ENCODE measurements at places on chromosomes 1 and 21.
A peak's percentile ranks its signal among the peaks of the same experiment; 100 is the strongest.

DNA sequence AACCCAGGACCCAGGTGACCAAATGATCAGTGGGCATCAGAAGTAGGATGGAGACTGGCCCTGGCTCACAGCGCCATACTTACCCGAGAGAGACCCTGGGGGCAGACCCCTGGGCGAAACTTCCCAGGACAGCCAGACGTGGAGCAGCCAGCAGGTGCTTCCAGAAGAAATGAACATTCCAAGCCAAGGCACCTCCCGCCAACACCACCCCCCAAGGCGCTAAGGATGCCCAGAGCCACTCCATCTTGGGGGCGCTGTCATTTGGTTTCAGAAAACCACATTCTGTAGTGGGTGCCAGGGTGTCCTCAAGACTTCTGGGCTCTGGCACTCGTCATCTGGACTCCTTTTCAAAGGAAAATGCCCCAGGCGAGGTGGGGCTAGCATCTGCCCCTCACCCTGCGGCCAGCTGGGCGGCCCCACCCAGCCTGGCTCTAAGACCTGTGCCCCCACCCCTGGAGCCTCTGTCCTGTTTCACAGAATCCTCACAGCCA is 98.8 kb downstream of the RIPK4 start:
- no peak for DNase-seq

DNA sequence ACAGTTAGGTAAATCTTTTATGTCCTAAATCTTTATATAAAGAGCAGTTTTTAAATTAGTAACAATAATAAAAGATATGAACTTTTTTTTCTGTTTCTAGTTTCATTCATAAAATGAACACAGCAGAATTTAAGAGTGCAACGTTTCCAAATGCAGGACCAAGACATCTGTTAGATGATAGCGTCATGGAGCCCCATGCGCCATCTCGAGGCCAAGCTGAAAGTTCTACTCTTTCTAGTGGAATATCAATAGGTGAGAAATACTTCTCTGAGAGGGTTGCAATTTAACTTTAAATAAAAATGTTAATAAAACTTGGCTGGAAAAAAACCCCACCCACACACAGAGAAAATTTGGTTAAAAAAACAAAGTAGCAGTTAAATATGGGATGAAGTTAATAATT is 15.0 kb upstream of the ANGPTL1 start:
- DNase-seq, result no peak

GRCh38 chr1:87588495-87588894 is 259.8 kb downstream of the LMO4 start:
- peak; percentile 7 for DNase-seq

- no peak for DNase-seq
Measured at GRCh38 chr21:38839328-38840286, 33.9 kb downstream of the ETS2 start.

- no peak for DNase-seq
Measured at GRCh38 chr1:168907053-168907452, 178.0 kb upstream of the DPT start.

DNA sequence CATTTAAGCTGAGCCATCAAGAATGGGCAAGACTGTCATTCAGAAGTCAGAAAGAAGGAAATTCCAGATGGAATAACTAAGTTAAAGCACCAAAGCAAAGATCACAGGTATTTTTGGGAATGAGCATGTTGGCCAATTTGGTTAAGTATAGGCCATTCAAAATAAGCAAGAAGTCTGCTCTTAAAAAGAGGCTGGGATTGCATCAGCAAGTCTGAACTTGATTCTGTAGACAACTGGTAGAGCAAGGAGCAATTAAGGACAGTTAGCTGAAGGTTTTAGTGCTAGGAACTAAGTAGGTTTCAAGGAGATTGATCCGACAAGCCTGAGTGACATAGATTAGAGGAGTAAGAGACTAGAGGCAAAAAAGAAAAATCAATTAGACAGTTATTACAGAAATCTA is 8.4 kb downstream of the ANKRD45 start:
- DNase-seq, result no peak

GRCh38 chr1:165119086-165119485 is 237.4 kb downstream of the LMX1A start:
- DNase-seq, result no peak

- no peak for DNase-seq
Measured at GRCh38 chr21:28548291-28548690, 444.4 kb downstream of the LTN1 start.

DNA sequence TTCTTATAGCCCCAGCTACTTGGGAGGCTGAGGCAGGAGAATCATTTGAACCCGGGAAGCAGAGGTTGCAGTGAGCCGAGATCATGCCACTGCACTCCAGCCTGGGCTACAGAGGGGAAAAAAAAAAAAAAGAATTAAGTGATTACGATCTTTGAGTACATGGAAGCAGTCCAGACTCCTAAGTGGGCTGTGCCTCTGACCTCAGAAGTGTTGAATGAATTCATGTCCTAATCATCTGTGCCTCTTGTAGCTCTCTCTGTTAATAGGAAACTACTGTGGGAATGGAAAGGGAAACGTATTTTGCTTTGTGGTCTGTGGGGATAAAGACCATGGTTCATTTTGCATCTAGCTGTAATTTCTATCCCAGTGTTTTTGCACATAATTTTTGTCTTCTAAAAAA is 8.4 kb upstream of the IVNS1ABP start:
- DNase-seq, result no peak

DNA sequence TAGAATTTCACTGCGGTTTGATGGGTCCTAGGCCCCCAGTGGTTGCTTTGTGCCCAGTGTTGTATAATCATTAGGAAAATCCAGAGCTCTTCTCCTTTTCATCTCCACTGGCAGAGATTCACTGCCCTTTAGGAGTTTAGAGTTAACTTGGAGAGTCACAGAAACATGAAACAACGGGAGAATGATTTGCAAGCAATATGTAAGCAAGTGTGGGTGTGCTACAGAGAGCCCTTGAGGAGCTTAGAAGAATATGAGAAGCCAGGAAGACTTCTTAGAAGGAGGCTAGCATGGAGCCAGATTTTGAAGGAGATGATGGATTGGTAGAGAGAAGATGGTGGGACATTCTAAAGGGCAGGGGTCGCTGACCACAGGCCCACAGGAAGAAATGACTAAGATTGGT is 327.3 kb downstream of the ZNF326 start:
- DNase-seq, result no peak

- no peak for DNase-seq
Measured at GRCh38 chr1:168976267-168976666, 130.2 kb upstream of the ATP1B1 start.

DNA sequence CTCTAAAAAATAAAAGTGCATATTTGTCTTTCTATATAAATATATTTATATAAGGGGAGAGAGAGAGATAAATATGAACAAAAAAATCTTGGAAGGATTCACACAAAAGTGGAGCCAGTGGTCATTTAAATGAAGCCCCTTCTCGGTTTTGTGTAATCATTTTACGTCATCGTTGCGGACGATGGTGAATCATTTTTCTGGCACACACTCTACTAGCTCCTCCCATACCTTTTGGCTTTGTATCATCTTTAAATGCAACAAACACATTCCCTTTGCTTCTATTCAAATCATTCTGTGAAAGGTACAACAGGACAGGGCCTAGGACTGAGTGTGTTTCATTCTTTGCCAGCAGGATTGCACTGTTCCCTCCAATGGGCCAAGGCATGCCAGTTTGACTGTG is 186.8 kb downstream of the TGFB2 start:
- no peak for DNase-seq

GRCh38 chr21:29157080-29157479 is 26.6 kb downstream of the MAP3K7CL start:
- DNase-seq, result no peak

DNA sequence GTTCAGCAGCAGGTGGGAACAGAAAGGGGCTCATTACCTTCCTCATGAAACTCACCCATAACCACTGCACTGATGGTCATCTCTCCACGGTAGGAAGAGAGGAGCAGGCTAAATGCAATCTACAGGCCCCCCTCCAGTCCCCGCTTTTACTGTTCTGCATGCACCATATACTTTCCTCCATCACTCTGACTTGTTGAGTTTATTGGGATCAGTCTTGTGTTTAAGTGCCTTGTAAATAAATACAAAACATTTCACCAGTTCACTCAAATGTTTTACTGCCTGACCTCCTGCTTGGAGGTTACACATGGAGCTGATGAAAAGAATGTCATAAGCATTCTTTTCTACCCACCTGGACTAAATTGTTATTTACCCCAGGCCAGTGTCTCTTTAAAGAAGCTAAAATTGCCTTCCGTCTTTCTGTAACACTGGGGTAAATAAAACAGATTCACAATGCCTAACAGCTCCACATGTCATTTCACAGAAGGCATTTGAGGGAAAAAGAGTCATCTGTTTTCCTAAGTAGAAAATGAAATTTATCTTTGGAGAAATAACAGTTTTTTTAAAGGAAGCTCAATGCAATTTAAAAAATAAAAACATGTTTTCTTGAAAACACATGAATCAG is 30.7 kb downstream of the PTPN14 start:
- no peak for DNase-seq

DNA sequence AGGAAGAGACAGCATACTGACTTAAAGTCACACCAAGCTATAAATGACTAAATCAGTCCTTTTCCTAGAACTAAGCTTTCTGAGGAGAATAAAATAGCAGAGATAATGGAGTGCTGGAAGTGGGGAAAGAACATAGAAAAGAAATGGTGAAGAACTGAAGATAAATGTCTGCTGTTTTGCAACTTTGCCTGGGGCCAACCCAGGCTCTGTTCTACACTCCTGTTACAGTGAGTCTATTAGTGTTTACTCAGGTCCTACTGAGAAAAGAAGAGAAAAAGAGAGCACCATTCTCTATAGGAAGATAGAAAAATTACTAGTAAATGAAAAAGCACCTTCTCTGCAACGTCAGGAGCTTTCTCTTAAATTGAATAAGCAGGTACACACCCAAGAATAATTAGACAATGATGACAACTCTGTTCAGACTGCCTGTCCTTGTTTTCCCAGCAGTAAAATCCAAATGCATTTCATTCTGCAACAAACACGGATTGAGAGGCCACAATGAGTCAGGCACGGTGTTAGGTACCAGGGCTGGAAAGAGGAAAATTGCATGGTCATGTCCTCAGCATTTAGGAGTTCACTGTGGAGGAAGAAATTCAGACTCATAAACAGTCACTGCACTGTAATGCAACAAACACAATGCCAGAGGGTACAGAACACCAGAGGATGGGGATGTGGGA is 139.4 kb upstream of the CAMK1G start:
- no peak for DNase-seq

- no peak for DNase-seq
Measured at GRCh38 chr1:184840596-184840995, 85.9 kb upstream of the EDEM3 start.

- DNase-seq, result no peak
Measured at GRCh38 chr21:29350246-29350779, 51.6 kb downstream of the BACH1 start.

- DNase-seq, result no peak
Measured at GRCh38 chr1:181604482-181605249, 121.3 kb downstream of the CACNA1E start.

DNA sequence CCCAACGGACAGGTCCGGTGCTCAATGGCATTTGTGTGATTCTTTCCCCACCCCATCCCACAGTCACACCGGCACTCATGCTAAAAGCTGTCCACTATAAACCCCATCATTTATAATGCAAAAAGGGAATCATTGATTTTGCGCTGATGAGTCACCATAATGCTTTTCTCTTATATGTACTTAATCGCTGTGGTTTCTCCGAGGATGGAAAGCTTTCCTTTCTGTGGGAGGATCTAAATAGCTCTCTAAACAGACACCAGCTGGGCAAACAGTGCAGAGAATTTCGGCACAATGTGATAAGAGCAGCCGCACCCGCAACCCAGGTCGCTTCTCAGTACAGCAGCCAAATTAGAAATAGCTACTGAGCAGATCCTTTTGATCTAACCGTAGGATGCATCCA is 85.6 kb downstream of the SETD4 start:
- DNase-seq, result no peak

DNA sequence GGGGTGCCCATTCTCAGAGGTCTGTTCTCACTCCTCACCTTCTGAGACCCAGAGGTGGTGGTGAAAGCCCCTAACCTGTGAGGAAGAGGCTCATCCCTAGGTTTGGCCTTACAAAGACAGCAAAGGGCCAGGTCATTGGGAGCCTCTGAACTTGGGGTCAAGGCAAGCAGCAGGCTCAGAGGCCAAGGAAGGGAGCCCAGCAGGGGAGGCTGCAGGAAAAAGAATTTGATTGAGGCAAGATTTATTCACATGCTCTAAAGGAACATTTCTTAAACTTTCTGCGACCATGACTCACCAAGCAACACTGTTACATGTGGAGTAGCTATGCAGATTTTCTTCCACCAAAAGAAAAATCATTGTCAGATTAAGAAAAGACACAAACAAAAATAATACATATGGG is 132.5 kb upstream of the SYT6 start:
- no peak for DNase-seq

- no peak for DNase-seq
Measured at GRCh38 chr1:167168424-167168823, 52.3 kb upstream of the POU2F1 start.

DNA sequence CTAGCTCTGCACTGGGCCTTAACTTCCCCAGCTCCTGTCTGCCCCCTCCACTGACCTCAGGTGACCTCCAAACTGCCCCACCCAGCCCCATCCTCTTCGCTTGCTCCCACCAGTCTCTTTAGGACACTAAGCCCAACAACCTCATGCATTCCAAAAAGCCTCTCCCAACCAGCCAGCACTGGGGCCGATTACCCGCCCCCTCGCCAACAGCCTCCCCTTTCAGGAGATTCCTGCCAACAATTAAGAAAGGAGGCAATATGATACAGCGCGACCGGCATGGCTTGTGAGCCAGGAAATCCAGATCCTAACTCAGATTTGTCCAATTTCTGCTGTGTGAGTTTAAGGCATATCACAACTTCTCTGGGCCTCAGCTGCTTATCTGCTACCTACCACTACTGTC is 14.7 kb downstream of the KANK4 start:
- no peak for DNase-seq

DNA sequence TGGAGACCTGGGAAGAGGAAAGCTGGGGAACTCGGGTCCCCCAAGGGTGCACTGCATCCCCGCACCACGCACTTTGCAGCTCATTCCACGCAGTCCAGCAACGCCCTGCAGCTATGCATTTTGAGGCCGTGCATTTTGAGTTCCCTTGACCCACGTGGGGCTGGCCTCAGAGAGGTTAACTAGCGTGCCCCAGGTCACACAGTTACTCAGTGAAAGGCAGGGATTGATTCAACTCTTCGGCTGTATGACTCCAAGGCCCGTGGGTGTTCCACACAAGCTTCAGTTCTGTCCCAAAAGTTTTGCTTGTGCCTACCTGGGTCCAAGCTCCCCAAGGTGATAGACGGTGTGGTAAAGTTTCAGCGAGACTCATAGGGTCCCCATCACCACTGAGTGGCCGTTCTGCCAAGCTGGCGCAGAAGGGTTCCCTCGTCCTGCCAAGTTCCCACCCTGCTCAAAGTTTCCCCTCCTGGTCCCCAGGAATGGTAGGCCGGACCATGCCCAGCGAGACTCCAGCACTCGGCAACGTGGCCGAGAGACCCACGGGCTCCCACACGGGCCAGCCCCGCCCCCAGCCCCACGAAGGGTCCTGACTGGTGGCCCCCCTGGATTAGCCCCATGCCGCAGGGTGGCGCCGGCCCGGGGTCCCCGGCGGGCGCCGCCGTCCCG is 611 bp downstream of the HSPG2 start:
- no peak for DNase-seq

- DNase-seq, result no peak
Measured at GRCh38 chr1:82015444-82015843, 214.7 kb downstream of the ADGRL2 start.

All from RPMI8226 (cell line).